ENCODE measurements at places on chromosomes 12 and 14.
A peak's percentile ranks its signal among the peaks of the same experiment; 100 is the strongest.

DNA sequence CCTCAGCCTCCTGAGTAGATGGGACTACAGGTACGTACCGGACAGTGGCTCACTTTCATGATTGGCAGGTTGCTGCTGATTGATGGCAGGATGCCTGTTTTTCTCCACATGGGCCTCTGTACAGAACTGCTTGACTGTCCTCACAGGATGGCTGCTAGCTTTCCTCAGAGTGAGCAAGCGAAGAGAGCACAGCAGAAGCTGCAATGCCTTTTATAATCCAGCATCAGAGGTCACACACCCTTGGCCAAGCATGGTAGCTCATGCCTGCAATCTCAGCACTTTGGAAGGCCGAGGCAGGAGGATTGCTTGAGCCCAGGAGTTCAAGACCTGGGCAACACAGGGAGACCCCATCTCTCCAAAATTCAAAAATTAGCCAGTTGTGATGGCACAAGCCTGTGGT, 31.0 kb downstream of the ARF6 start:
- H3K4me3 ChIP-seq: no peak overlapping the region
- H3K27me3 ChIP-seq: no peaks in the 10 kb centered on the region
- no peak for DNase-seq
- no peaks in the 10 kb centered on the region for H3K4me1 ChIP-seq
- no peaks in the 10 kb centered on the region for H3K36me3 ChIP-seq
- no peak overlapping the region for H3K27ac ChIP-seq

DNA sequence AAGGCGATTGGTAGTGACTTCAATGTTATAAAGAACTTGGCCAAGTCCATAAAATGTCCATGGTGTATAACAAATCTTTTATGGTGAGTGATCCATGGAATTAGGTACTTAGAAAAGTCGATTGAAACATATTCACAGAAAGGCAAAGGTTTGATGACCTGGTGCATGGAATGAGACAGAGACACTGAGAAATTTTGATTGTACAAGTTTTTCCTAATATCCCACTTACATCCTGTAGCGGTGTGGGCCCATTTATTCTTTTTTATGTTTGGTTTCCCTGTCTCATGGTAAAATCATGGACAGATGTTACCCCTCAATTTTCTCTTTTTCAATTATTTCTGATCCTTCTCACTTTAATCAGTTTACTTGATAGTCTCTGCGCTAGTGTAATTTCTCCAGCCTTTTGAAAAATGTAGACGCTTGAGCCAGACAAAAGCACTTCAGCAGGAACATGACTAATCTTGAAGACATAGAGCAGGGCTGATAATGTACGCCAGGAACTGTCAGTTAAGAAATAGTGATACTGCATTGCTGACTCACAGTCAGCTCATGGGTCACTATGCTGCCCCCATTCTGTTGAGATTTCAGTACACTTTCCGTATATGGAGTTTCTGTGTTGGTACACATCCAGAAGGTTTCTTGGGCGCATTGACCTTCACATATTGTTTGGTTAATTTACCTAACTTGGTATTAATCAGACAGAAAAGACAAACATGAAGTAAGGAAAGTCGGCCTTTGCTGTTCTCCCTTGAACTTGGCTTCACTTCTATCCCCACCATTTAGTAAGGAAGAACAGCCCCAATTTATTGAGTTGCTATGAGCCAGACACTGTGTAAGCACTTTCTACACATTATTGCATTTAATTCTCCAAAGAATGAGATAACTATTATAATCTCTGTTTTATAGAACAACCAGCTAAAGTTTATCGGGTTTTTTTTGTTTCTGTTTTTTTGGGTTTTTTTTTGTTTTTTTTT, 841.7 kb downstream of the DIO2 start:
- no peak for DNase-seq
- no peak overlapping the region for H3K27ac ChIP-seq
- H3K36me3 ChIP-seq: no peaks in the 10 kb centered on the region
- H3K4me1 ChIP-seq: no peaks in the 10 kb centered on the region
- H3K27me3 ChIP-seq: no peaks in the 10 kb centered on the region
- H3K4me3 ChIP-seq: no peak overlapping the region

GRCh38 chr12:10243818-10244520, 31.3 kb downstream of the GABARAPL1 start:
- H3K27me3 ChIP-seq: no peaks in the 10 kb centered on the region
- no peak overlapping the region for H3K27ac ChIP-seq
- DNase-seq: no peak

DNA sequence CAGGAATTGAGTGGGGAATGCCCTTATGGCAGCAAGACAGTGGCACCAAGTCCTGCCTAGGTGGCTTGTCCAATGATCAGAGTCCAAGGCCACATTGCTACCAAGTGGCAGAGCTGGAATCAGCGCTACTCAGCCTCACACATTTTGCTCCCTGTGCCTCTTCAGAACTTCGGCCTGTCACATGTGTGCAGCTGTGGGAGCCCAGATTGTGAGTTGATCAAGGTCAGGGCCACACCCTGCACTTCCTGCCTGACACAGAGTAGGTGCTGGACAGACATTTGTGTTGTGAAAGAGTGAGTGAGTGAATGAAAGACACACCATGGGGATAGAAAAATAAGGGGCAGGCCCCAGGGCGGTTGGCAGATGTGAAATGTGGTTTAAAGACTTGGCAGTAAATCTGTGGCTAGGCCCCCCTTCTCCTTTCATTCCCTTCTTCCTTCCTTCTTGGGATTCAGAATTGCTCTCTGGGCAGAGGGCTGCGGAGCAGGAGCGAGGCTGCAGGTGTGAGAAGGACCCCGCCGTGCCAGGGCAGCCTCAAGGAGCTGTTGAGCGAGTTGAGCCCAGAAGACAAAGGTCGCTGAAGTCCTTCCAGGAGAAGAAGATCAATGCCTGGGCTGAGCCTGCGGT, 83.5 kb downstream of the SLC25A47 start:
- H3K27me3 ChIP-seq: no peaks in the 10 kb centered on the region
- no peak overlapping the region for H3K27ac ChIP-seq
- H3K4me3 ChIP-seq: no peak overlapping the region
- H3K36me3 ChIP-seq: no peaks in the 10 kb centered on the region
- H3K4me1 ChIP-seq: no peaks in the 10 kb centered on the region

GRCh38 chr12:12993367-12993766, 6.7 kb downstream of the HEBP1 start:
- no peak overlapping the region for H3K27ac ChIP-seq
- DNase-seq: no peak
- H3K27me3 ChIP-seq: no peaks in the 10 kb centered on the region
- H3K36me3 ChIP-seq: peaks cover 11% of the 10 kb centered on the region
- no peak overlapping the region for H3K4me3 ChIP-seq
- H3K4me1 ChIP-seq: peaks cover 7% of the 10 kb centered on the region

DNA sequence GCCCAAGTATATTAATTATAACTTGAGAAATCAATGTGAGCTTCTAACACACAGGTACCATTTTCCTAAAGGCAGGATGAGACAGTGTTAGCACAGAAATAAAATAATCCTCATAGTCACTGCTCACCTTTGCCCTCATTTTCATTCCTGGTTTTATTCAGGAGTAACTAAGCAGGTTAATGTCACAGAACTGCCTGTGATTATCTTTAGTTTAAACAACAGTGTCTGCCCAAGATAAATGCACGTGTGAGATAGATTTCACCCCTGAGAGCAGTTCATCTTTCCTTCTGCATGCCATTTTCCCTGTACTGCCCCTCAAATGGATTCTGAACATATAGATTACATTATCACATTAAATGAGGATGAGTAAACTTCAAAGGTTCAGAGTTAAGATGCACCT, 250.7 kb downstream of the RMST start:
- H3K4me1 ChIP-seq: no peaks in the 10 kb centered on the region
- no peaks in the 10 kb centered on the region for H3K27me3 ChIP-seq
- no peak overlapping the region for H3K4me3 ChIP-seq
- no peak overlapping the region for H3K27ac ChIP-seq
- DNase-seq: no peak
- no peaks in the 10 kb centered on the region for H3K36me3 ChIP-seq

- DNase-seq: no peak
- H3K36me3 ChIP-seq: peaks cover 55% of the 10 kb centered on the region
- no peak overlapping the region for H3K4me3 ChIP-seq
- no peaks in the 10 kb centered on the region for H3K27me3 ChIP-seq
- no peaks in the 10 kb centered on the region for H3K4me1 ChIP-seq
- H3K27ac ChIP-seq: no peak overlapping the region
Observed at GRCh38 chr12:48940181-48940580, 14.9 kb upstream of the FKBP11 start.

DNA sequence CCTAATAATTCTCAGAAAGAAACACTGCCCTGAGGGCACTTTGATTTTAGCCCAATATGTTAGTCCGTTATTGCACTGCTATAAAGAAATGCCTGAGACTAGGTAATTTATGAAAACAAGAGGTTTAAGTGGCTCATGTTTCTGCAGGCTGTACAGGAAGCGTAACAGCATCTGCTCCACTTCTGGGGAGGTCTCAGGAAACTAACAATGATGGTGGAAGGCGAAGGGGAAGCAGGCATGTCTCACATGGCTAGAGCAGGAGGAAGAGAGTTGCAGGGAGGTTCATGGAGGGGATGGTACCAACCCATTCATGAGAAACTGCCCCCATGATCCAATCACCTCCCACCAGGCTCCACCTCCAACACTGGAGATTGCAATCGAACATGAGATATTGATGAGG, 49.4 kb upstream of the RERG start:
- no peaks in the 10 kb centered on the region for H3K27me3 ChIP-seq
- H3K27ac ChIP-seq: no peak overlapping the region
- DNase-seq: no peak
- no peak overlapping the region for H3K4me3 ChIP-seq
- H3K4me1 ChIP-seq: no peaks in the 10 kb centered on the region
- H3K36me3 ChIP-seq: no peaks in the 10 kb centered on the region

DNA sequence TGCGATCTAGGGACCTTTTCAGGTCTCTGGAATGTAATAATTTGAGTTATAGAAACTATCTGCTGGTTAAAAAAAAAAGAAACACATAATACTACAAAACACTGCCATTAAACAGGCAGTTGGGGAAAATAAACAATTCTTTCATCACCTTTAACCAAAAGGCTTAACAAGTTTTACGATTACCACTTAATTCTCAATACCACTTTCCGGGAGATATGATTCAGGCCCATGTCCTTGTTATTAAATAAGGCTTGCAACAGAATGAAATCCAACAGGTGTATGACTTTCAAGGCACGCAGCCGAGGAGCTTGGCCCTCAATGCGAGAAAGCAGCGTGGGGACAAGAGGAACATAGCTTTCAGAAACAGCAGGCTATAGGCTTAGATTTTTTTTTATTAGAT, 5.6 kb upstream of the GLRX5 start:
- no peaks in the 10 kb centered on the region for H3K36me3 ChIP-seq
- no peak overlapping the region for H3K4me3 ChIP-seq
- no peak for DNase-seq
- H3K27ac ChIP-seq: no peak overlapping the region

GRCh38 chr14:50946234-50946935, 2.1 kb upstream of the PYGL start:
- DNase-seq: no peak
- peaks cover 13% of the 10 kb centered on the region for H3K4me1 ChIP-seq
- H3K27me3 ChIP-seq: no peaks in the 10 kb centered on the region

- peak; percentile 48 for DNase-seq
- H3K4me1 ChIP-seq: peaks cover 5% of the 10 kb centered on the region
- H3K27me3 ChIP-seq: no peaks in the 10 kb centered on the region
- H3K27ac ChIP-seq: no peak overlapping the region
- H3K4me3 ChIP-seq: no peak overlapping the region
- H3K36me3 ChIP-seq: no peaks in the 10 kb centered on the region
Observed at GRCh38 chr14:71166180-71166837, 259.1 kb downstream of the PCNX1 start.

- no peak overlapping the region for H3K4me3 ChIP-seq
- H3K27ac ChIP-seq: no peak overlapping the region
- no peak for DNase-seq
- H3K27me3 ChIP-seq: no peaks in the 10 kb centered on the region
- no peaks in the 10 kb centered on the region for H3K36me3 ChIP-seq
Observed at GRCh38 chr12:110077800-110078199, 29.5 kb upstream of the C12orf76 start.

DNA sequence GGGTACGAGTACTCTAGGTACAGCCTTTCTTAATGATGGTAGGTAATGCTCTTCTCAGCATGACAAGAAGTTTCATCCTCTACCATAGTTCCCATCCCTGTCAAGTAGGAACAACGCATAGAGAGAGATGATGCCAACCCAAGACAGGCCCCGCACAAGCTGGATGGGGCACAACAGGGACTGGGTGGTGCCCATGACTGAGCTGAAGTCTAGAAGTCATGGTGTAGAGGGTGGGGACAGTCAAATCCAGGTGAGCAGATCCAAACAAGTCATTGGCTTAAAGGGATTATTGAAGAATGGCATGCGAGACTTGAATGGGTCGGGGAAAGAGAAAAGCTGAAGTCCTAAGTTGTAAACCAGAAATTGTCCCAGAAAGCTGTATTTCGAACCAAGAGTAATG, 84.2 kb upstream of the MDM1 start:
- no peak for DNase-seq
- no peak overlapping the region for H3K27ac ChIP-seq

DNA sequence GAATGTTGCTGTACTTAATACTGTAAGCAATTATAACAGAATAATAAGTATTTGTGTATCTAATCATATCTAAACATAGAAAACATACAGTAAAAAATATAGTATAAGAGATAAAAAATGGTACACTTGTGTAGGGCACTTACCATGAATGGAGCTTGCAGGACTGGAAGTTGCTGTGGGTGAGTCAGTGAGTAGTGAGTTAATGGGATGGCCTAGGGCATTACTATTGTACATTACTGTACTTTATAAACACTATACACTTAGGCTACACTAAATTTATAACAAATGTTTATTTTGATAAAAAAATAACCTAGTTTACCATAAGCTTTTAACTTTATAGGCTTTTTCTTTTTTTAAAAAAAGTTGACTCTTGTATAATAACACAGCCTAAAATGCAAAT, 1071.2 kb upstream of the SEL1L start:
- no peaks in the 10 kb centered on the region for H3K4me1 ChIP-seq
- no peaks in the 10 kb centered on the region for H3K27me3 ChIP-seq
- DNase-seq: no peak
- no peak overlapping the region for H3K4me3 ChIP-seq
- H3K27ac ChIP-seq: no peak overlapping the region
- no peaks in the 10 kb centered on the region for H3K36me3 ChIP-seq

GRCh38 chr14:104394409-104394851, 185.1 kb upstream of the C14orf180 start:
- H3K27me3 ChIP-seq: peaks cover 6% of the 10 kb centered on the region
- H3K36me3 ChIP-seq: no peaks in the 10 kb centered on the region
- no peaks in the 10 kb centered on the region for H3K4me1 ChIP-seq
- no peak overlapping the region for H3K4me3 ChIP-seq
- DNase-seq: no peak
- no peak overlapping the region for H3K27ac ChIP-seq

All from tibial nerve (tissue), 4 donors.